Vagina (tissue), 2 donors: ENCODE measurements at places on chromosomes 16 and 17.

- no peaks in the 10 kb centered on the region for H3K36me3 ChIP-seq
- no peaks in the 10 kb centered on the region for H3K4me1 ChIP-seq
- no peak overlapping the region for H3K27ac ChIP-seq
- no peak overlapping the region for H3K4me3 ChIP-seq
These were observed 47.6 kb upstream of the RBBP6 start for GRCh38 chr16:24491731-24492130.

- H3K4me3 ChIP-seq = no peak overlapping the region
- no peak for DNase-seq
- no peaks in the 10 kb centered on the region for H3K36me3 ChIP-seq
- H3K4me1 ChIP-seq = no peaks in the 10 kb centered on the region
- H3K27ac ChIP-seq = no peak overlapping the region
These were observed 30.8 kb downstream of the MAP3K3 start for GRCh38 chr17:63653050-63653449.

- DNase-seq = no peak
- no peaks in the 10 kb centered on the region for H3K36me3 ChIP-seq
- H3K4me1 ChIP-seq = no peaks in the 10 kb centered on the region
- H3K27me3 ChIP-seq = no peaks in the 10 kb centered on the region
- no peak overlapping the region for H3K4me3 ChIP-seq
These were observed 39.7 kb upstream of the IRX3 start for GRCh38 chr16:54326266-54326662.

- H3K27me3 ChIP-seq = no peaks in the 10 kb centered on the region
- no peak for DNase-seq
- H3K36me3 ChIP-seq = no peaks in the 10 kb centered on the region
- peaks cover 32% of the 10 kb centered on the region for H3K4me1 ChIP-seq
- H3K27ac ChIP-seq = peak overlapping the region; percentile 92
- peak overlapping the region; percentile 78 for H3K4me3 ChIP-seq
These were observed 546 bp upstream of the PSMD7 start for GRCh38 chr16:74296104-74296431.

DNA sequence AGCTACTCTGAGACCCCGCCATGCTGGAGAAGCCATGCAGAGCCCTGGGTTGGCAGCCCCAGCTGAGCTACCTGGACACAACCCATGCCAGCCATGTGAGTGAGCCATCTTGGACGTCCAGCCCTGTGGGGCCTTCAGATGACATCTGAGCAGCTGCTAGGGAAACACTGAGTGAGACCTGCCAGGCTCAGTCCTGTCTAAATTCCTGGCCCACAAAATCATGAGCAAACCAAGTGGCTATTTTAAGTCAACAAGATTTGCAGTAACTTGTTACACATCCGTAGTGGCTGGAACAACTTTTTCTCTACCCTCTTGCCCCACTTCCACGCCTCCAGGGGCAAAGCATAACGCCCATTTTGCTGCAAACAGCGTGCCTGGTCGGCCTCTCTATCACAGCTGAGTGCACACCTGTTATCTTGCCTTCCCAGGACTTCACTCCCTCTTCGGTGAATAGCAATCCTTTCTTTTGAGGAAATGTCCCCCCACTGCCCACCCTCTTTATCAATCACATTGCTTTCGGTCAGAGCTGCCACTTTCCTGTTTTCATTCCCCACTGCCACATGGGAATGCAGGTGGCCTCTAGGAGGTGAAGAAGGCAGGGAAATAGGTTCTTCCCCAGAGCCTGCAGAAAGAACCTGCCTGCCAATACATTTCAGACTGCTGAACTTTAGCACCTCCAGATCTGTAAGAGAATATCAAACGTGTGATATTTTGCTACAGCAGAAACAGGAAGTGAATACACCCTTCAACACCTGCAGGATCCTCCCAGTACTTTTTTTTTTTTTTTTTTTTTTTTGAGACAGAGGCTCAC lies 7.4 kb upstream of the SCIMP start:
- no peaks in the 10 kb centered on the region for H3K36me3 ChIP-seq
- H3K27me3 ChIP-seq = no peaks in the 10 kb centered on the region
- no peak overlapping the region for H3K4me3 ChIP-seq
- no peaks in the 10 kb centered on the region for H3K4me1 ChIP-seq
- no peak overlapping the region for H3K27ac ChIP-seq

- no peak overlapping the region for H3K4me3 ChIP-seq
- peaks cover 2% of the 10 kb centered on the region for H3K36me3 ChIP-seq
- no peaks in the 10 kb centered on the region for H3K27me3 ChIP-seq
- no peak for DNase-seq
- H3K27ac ChIP-seq = no peak overlapping the region
These were observed 23.0 kb upstream of the CAPNS2 start for GRCh38 chr16:55543472-55543871.

- peak; percentile 60 for DNase-seq
- no peaks in the 10 kb centered on the region for H3K36me3 ChIP-seq
- peaks cover 5% of the 10 kb centered on the region for H3K4me1 ChIP-seq
These were observed 32.2 kb downstream of the RCVRN start for GRCh38 chr17:9872852-9873251.

- no peak overlapping the region for H3K27ac ChIP-seq
- H3K4me1 ChIP-seq = no peaks in the 10 kb centered on the region
- no peaks in the 10 kb centered on the region for H3K36me3 ChIP-seq
- no peaks in the 10 kb centered on the region for H3K27me3 ChIP-seq
These were observed 18.1 kb upstream of the DHX40 start for GRCh38 chr17:59547131-59547915.

- H3K27me3 ChIP-seq = no peaks in the 10 kb centered on the region
- no peak overlapping the region for H3K27ac ChIP-seq
- no peak overlapping the region for H3K4me3 ChIP-seq
These were observed 39.2 kb downstream of the FTO start for GRCh38 chr16:53743149-53743566.

DNA sequence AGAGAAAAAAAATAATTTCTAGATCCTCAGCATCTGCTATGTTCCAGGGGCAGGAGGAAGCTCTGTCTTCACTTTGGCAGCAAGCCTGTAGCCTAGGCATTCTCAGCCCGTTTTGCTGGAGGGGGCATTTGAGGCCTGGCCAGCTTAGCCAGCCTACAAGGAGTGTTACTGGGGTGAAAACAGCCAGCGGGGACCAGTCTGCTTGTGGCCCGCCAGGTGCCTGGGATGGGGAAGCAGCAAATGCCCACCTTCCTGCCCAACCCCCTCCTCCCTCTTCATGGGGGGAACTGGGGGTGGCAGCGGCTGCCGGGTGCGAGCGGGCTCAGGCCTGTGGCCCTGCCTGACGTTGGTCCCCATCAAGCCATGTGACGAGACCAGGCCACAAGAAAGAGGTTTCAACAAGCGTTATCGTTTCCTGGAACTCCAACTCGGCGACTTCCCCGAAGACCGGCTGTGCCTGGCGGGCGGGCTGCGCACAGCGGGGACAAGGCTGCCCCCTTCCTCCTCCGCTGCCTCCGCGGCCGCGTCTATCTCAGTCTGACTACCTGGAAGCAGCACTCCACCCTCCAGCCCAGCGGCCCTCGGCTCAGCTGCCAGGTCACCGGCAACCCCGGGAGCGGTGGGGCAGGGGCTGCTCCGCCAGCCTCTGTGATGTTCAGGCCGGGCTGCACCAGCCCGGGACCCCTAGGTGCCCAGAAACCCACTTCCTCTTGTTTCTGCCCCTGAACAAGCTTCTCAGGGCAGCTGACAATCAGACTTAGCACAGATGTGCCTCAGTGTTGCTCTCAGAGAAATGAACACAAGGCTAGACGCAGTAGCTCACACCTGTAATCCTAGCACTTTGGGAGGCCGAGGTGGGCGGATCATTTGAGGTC lies 22.9 kb downstream of the SOCS1 start:
- H3K27me3 ChIP-seq = no peaks in the 10 kb centered on the region
- H3K4me1 ChIP-seq = peaks cover 7% of the 10 kb centered on the region
- no peak overlapping the region for H3K4me3 ChIP-seq
- peak overlapping the region; percentile 9 for H3K27ac ChIP-seq
- H3K36me3 ChIP-seq = no peaks in the 10 kb centered on the region

DNA sequence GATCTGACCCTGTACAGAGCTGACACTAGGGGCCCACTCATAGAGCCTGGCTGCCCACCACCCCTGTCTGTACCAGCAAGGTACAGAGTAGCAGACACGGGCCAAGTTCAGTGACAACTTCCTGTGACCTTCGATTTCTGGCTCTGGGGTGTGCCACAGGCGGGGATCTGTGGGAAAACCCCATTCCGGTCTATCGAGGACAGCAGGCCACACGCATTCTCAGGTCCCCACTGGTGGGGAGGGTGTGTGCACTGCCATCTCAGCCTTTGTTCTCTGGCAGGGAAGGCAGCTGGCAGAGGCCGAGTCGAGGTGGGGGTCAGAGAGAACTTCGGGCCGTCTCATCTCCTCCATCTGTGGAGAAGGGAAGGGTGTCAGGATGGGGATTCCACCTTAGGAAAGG lies 10.0 kb downstream of the NLE1 start:
- DNase-seq = no peak
- no peaks in the 10 kb centered on the region for H3K36me3 ChIP-seq
- H3K27me3 ChIP-seq = no peaks in the 10 kb centered on the region
- peaks cover 7% of the 10 kb centered on the region for H3K4me1 ChIP-seq
- no peak overlapping the region for H3K27ac ChIP-seq

DNA sequence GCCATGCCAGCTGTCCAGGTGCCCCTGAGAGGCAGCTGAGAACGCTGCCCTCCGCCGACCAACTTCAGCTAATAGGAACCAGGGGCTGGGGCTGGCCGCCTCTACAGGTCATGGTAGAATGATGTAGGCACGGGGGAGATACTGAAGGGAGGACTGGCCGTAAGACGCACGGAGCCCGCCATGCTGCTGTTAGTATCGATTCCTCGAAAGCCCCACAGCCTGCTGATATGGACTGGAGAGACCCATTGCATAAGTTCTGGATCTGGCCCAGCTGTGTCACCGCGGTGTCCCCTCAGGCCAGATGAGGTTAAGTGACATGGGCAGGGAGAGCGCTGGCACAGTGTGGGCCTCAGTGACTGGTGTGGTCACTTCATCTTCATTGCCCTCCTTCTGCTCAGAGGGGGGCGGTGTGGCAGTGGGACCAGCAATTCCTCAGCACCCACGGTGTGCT lies 75.6 kb downstream of the AMFR start:
- no peak overlapping the region for H3K27ac ChIP-seq
- no peaks in the 10 kb centered on the region for H3K36me3 ChIP-seq
- no peak overlapping the region for H3K4me3 ChIP-seq

GRCh38 chr16:50933262-50933661 lies 191.4 kb downstream of the CYLD start:
- H3K27ac ChIP-seq = no peak overlapping the region
- DNase-seq = no peak
- H3K4me3 ChIP-seq = no peak overlapping the region
- H3K27me3 ChIP-seq = no peaks in the 10 kb centered on the region

DNA sequence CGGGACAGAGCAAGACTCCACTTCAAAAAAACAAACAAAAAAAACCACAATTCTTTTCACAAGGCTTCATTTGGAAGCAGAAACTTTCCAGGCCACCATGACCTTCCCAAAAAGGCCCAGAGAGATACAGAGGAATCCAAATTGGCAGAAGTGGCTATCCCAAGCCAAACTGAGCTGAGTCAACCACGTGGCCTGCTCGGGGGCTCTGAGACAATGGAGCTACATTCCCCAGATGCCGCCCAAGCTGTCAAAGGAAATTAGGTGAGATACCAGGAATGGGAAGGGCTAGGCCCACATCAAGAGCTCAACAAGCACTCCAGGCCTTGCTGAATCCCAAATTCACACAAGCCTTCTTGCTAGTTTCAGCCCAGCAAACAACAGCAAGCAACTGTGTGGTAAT lies 5.7 kb upstream of the EXOSC6 start:
- DNase-seq = no peak
- no peaks in the 10 kb centered on the region for H3K4me1 ChIP-seq
- H3K36me3 ChIP-seq = no peaks in the 10 kb centered on the region
- no peaks in the 10 kb centered on the region for H3K27me3 ChIP-seq
- H3K27ac ChIP-seq = no peak overlapping the region

DNA sequence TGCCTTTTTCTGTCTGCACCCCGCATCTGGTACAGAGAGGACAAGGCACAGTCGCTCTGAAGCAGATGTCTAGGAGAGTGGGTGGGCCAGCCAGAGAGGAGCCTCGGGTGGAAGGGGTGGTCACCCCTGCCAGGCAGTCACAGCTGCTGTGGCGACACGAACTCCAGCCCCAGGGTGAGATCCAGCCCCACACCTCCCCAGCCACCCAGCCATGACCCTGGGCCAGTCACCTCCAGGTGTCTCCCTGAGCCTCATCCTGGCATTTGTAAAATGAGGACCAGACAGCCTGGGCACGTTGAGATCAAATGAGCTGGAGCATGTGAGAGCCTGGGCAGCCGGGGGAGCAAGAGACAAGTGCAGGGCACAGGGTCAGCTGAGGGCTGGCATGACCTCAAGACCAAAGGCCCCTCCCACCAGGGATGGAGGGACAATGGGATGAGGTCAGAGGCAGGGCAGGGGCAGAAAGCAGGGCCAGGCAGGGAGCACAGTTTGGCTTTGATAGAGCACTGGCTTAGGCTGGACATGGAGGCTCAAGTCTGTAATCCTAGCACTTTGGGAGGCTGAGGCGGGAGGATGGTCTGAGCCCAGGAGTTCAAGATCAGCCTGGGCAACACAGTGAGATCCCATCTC lies 7.7 kb downstream of the ADAM11 start:
- H3K27ac ChIP-seq = no peak overlapping the region
- no peaks in the 10 kb centered on the region for H3K36me3 ChIP-seq
- no peak for DNase-seq
- no peak overlapping the region for H3K4me3 ChIP-seq
- H3K27me3 ChIP-seq = no peaks in the 10 kb centered on the region

- peak overlapping the region; percentile 94 for H3K4me3 ChIP-seq
- H3K27me3 ChIP-seq = no peaks in the 10 kb centered on the region
- no peak for DNase-seq
- H3K4me1 ChIP-seq = peaks cover 57% of the 10 kb centered on the region
- H3K36me3 ChIP-seq = no peaks in the 10 kb centered on the region
These were observed 1.1 kb downstream of the FLII start for GRCh38 chr17:18257268-18257981.

DNA sequence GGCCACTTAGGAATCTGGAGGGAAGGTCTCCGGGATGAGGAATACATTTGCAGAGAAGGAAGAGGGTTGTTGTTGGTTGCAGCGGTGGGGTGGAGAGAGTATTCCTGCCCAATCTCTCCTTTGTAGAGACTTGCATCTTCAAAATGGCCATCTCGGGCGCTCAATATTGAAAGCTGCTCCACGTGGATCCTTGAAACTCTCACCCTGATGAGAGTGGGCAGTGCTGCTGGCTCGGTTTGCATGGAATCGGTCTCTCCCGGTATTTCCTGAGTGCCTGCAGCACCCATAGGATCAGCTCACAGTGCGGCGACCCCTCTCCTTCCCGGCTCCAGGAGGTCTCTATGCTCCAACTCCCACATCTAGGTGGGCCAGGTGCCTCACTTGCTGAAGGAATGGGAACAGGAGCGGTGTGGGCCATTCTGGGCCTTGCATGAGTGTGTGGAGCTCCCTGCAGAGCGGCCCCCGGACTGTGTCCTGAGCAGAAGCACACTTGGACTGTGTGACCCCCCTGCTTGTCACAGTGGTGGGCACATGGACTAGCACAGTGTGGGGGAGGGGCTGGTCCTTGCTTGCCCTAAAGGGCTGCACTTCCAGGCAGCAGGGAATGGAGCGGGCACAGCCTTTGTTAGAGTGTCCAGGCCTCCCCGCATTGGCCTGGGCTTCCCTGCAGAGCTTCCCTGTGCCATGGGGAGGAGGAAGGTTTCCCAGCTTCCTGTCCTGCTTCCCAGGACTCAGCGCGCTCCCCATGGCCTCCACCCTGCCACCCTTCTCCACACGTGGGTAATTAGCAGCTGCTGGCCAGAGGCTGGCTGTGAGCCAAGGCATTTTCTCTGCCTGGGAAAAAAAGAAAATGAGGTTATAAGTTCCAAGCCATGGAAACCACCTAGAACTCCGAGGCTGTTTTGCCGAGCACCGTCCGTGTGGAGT lies 139.3 kb downstream of the IRF8 start:
- DNase-seq = no peak
- no peak overlapping the region for H3K4me3 ChIP-seq
- H3K36me3 ChIP-seq = no peaks in the 10 kb centered on the region
- no peaks in the 10 kb centered on the region for H3K27me3 ChIP-seq
